ENCODE measurements at places on chromosomes 4 and X. TPM values are rescaled to one million over a fixed set of nuclear protein-coding genes. Genes with fewer than 3 reads are reported as not detected.

Gene NUP62CL
- total RNA-seq, result 0.46 TPM

Gene LRP2BP
- total RNA-seq, result 2.6 TPM

Gene CC2D2A
- 6.7 TPM for total RNA-seq

DNA sequence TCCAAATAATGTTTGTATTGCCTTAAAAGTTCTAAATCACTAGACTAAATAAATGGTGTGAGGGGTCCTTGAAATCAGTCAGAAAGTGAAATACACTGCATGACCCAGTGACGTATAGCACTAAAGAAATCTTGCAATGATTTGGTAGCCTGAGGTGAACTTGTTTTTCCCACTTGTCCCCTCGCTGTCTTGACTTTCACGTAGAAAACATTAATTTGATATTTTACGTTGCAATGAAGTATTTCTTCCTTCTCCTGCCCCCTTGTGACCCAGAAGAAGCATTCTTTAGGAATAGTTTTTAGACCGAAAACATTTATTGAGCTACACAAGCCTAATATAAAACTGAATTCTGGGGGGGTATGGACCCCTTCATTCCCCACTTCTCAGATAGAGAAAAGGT is 3.7 kb downstream of the KLB start:
- DNase-seq, result no peak

GRCh38 chr4:8195841-8196458 is 3.1 kb upstream of the SH3TC1 start:
- no peak for DNase-seq

DNA sequence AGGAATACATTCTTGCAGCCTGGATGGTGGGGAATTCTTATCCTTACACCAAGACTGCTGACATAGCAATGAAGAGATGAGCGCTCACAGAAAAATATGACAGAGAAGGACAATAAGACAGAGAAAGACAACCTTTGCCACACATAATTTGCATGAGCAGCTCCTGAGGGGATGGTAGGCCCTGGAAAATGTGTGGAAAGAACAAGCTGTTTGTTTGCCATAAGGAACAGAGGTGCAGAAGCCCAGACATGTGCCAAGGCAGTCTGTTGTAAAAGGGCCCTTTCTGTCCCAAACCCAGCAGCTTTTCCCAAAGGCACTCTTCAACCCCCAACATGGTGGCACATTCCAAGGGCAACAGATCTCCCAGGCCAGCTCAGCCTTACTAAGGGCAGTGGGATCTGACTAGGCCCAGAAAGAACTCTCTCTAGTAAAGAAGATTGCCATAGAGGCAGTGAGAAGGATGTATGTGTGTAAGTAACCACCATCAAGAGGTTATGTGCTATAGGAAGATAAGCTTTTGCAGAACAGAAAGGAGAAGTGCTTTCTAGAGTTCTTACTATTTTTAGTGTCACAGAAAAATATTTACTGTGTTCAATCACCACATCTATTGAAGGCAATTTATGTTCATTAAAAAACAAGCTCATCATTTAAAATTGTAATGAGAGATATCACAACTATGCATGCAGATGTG is 287.0 kb upstream of the RASGEF1B start:
- DNase-seq, result no peak

All from Right ventricle myocardium superior (tissue), 1 donor.